NK-92 treated with Interleukin-12 subunit alpha and Interleukin-12 subunit beta, amount 100 ng/mL, for 24 hours (cell line): ENCODE measurements at places on chromosomes 4 and X.

DNA sequence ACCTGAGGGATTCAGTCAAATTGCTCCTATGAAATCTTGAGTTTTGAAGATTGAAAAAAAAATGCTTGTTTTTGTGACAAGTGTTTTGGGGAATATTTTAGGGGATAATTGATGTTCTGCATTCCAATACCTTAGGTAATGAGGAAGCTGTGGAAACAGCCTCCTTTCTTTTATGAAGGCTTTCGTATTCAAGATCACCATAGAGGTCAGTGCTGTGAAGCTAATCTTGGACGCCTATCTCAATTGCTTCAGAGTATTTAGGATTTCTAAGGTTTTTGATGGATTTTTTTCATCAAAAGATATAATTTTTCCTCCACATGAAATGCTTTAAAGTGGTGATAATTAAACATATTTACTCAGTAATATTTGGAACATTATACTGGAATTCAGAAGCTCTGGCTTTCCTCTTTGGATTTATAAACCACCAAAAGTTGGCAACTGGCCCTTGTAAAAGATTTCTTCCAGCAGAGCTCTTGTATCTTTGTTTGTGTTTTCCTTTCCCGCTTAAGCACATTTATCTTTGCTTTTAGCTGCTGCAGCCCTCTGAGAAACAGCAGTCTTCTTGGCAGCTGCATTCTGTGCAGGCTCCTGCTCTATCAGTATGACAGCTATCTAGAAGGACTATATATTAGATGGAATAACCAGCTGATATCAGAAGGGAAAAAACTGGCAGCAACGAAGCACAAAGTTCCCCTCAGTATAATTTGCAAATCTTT lies 63.7 kb downstream of the HMGB2 start:
- no peak for DNase-seq

DNA sequence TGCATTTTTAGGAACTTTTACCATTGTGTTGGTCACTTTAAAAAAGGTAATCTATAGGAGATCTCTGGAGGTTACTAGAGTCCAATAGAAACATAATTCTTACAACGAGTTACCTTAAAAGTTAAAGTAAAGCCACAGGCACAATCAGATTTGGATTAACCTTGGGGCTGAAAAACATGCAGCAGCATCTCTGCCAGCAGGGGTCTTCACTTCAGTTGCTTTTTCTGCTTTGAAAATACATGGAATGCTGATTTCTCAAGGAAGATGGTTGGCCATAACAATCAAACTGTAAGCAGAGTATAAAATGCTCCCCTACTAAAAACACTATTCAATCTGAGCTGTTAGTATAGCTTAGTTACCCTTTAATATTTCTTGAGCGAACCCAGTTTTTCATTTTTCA lies 1072.3 kb upstream of the PCDH10 start:
- DNase-seq, result no peak

DNA sequence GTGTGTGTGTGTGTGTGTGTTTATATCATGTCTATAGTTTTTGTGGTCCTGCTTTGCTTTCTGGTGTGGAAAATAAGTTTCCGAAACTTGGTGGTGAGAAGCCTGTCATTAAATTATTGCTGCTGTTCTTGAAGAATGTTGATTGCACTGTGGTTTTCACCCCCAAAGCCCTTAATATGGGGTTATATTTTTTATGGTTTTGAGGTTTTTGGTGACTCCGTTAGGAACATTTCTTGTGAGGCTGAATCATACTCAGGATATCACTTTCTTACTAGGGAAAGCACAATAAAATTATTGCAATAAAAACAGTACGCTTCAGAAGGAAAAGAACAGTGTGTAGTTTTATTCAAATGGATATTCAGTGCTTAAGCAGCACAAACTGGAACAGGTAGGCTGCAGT lies 539.1 kb upstream of the MAGEB18 start:
- DNase-seq, result no peak

DNA sequence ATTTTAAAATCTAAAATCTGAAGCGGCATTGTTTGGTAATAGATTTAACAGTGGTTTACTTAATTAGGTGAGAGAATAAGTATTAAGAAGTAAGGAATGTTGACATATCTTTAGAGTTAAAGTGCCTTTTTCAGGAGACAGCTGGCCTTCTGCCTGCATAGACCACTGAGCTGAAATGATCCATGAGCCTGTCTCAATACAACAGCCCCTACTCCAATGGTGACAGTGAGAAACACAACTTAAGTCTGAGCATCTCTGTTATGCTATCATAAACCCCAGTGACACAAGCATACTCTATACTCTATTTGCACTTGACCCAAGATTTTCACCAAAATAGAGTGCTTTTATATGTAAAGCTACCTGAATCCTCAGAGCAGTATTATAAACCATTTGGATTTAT lies 137.9 kb downstream of the GRIA2 start:
- no peak for DNase-seq

DNA sequence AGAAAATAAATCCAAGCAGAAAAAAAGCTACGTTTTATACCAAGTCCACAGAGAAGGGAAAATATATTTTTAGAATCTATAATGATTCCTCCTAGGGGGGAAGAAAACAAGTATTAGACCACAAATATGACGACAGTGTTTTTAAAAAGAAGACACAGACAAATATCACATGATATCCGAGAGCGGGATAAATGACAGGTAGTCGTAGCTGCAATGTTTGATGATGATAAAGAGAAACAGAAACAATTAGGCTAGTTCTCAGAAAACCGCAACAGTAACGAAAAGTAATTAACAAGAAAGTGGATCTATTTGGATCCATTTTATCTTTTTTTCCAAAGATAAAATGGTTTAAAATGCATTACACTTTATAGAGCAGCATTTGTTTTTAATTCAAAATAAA lies 918 bp downstream of the HAUS3 start:
- no peak for DNase-seq

- DNase-seq, result no peak
Measured at GRCh38 chrX:121958886-121959285, 911.5 kb downstream of the GLUD2 start.

DNA sequence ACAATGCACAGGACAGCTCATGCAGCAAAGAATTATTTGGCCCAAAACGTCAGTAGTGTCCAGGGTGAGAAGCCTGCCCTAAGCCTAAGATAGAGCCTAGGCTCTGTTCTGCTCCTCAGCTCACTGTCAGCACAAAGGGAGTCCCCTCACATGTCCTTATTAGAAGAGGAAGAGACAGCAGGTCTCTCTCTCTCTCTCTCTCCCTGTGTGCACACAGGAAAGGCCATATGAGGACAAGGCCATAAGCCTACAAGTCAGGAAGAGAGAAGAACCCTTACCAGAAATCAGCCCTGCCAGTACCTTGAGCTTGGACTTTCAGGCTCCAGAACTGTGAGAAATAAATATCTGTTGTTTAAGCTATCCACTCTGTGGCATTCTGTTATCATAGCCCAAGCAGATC lies 20.4 kb downstream of the FAM184B start:
- DNase-seq, result no peak

DNA sequence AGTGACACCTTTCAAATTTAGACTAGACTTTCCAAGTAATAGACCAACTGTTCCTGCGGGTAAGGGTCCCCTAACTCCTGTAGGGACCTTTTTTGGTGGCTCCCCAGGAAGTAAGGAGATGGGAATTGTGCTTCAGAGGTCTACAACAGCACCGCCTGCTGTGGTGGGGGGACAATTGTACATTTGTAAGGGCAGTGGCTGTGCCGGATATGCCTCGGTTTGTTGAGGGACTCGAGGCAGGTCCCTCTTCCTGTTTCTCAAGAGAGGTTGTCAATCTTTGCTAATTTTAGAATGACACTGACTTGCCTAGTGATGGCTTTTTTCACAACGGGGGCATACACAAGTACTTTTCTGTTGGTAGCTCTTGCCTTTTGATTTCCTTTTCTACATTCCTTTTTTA lies 15.5 kb upstream of the HSD17B11 start:
- DNase-seq, result no peak

GRCh38 chr4:12123707-12124106 lies 695.0 kb upstream of the HS3ST1 start:
- DNase-seq, result no peak

DNA sequence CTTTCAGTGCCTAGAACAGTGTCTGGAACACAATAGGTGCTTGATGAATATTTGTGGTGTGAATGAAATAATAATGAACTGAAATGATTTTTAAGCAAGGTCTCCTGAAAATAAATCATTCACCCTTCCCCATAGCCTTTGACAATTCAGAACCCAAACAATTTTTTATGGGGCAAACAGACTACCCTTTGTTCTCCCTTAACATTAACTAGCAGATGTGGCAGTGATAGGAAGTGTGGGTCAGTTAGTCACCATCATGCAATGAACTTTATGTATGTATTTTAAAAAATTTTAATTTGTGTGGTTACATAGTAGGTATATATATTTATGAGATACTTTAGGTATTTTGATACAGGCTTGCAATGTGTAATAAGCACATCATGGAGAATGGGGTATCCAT lies 27.2 kb upstream of the CD40LG start:
- DNase-seq, result no peak

GRCh38 chr4:132763465-132763864 lies 385.6 kb upstream of the PCDH10 start:
- no peak for DNase-seq

- DNase-seq, result no peak
Measured at GRCh38 chrX:7219153-7219705, 71.3 kb upstream of the PUDP start.
